Stimulated activated CD8-positive, alpha-beta memory T cell treated with anti-CD3 and anti-CD28 coated beads, Interleukin-7, amount 100 ng/mL, for 48 hours (primary cell): ENCODE measurements at places on chromosomes 4 and X.

GRCh38 chrX:122868631-122869030 is 315.4 kb upstream of the GRIA3 start:
- no peak for DNase-seq

DNA sequence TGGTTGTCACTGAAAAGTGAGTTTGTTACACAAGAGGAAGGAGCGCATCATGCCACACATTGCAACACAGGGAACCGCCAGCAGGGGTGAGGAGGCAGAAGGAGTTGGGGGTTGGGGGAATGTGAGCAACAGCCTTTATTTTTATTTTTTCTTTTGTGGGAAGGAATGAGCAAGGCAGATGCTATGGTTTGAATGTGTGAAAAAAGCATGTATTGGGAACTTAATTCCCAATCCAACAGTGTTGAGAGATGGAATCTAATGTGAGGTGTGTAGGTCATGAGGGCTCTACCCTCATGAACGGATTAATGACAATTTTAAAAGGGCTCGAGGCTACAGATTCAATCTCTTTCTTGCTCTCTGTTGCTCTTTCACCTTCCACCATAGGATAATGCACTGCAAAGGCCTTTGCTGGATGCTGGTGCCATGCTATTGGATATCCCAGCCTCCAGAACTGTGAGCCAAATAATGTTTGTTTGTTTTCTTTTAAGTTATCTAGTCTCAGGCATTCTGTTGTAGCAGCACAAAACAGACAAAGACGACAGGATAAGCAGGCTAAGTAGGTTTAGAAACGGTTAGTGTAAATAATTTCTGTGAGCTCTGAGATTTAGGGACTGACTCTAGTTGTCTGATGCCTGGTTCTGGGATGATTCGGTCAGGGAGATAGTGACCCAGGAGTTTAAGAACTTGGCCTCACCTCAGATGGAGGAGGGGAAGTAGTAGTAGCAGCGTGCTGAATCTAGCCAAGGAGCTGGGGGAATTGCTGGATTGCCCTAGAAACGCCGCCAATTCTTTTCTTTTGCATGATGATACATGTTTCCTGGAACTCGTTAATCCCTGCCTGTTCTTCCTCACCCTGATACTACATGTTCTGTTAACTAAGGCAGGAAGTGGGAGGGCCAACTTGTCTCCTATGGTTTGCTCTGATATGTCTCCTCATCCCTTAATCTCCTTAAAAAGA is 156.6 kb upstream of the CTSO start:
- DNase-seq = no peak

- DNase-seq = peak; percentile 19
Measured at GRCh38 chrX:107775734-107776511, at the start of gene TSC22D3. TSC22D3 (minus strand) TSS chrX:107775787; CDS start chrX:107775419, 368 bp downstream.

GRCh38 chrX:15465896-15466651 is 27.1 kb downstream of the PIR start:
- DNase-seq = no peak

GRCh38 chrX:68822641-68823410 is 6.0 kb upstream of the EFNB1 start:
- DNase-seq = no peak
